CD4-positive, alpha-beta T cell treated with Interleukin-2 at 100 ng/mL for 4 hours (primary cell): ENCODE measurements at places on chromosomes 5 and 9.

DNA sequence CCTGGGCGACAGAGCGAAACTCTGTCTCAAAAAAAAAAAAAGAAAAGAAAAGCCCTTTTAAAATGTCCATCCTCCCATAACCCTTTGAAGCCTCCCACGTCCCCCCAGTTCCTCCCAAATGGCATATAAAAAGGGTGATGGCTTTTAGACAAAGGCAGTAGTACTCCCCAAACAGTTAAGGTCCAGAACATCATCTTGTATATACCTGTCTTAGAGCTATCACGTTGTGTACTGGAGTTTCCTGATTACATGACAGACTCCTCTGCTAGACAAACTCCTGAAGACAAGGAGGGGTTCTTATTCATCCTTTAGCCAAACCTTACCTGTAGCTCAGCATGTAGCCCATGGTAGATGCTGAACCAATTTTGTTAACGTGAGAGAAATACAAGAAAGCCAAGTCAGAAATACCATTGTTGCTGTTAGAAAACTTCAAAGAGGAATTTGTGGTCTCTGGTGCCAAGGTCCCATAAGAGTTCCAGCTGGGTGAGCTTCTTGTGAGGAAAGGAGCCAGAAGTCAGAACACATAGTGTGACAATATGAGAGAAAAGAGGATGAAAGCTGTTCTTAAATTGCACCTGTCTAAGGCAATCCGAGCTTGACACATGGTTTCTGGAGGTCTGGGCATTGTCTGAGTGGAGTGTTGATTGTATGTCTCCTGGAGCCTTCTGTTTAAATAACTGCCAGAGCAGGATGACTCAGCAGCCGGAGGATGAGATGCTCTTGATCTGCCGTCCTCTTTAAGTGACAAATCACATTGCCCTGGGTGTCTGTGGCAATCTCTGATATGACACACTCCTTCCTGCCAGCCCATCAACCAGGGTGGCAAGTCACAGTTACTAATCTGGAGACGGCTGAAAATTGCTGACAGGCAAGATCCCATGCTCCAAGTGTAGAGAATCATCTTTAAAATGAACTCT is 69.1 kb downstream of the ARRDC3 start:
- DNase-seq = peak; percentile 95

DNA sequence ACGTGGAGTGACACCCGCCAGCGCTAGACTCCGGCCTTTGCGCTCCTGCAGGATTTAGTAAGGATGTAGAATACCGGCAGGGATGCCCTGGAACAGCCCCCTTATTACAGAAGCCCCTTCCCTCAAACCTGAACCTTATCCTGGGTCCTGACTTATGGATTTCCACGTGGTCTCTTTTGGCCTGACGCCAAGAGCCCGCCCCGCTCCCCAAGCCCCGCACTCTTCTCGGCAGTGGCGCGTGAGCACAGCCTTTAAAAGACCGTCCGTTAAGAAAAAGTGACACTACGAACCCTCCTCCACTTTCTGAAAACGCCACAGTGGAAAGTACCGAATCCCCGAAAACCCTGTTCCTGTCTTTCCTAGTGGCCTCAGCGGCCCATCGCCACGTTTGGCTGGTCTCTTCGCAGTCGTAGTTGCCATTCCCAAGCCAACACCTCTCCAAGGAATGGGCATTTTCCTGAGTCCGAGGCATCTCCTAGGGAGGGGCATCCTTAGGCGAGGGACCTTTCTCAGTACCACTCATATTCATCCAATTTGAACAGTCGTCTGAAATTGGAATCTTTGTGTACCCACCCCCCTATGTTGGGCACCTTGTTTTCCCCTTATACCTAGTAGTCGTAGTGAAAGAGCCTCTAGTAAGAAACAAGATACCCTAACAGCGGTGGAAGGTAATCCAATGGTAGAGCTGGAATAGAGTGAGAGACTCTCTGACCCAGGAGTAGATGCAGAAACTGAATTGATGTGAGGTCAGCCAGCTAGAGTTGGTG is 732 bp upstream of the MCIDAS start:
- DNase-seq = no peak

DNA sequence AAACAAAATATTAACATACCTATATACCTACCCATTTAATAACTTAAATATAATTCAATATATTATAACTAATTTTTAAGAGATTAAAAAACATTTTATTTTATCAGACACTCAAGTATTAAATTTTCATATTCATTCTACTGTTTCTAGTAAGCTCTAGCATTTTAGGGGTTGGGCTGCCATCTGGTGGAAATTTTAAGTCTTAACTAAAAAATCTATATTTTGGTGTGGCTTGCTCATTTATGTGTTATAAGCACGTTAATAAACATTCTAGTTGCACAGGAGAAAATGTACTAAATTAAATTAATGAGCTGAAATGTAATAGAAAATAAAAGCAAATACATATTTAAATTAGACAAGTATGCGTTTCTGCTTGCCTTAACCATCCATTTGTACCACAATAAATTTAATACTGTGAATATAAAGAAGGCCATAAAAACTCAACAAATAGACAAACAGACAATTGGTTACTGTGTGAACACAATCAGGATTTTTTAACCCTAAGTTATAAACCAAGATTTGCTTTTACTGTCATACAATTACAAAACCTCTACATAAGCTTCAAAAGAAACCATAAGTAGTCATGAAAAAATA is 1728.3 kb upstream of the CDH9 start:
- no peak for DNase-seq

- DNase-seq = no peak
Measured at GRCh38 chr9:127183814-127184582, 61.6 kb upstream of the ANGPTL2 start.

- no peak for DNase-seq
Measured at GRCh38 chr9:88049677-88050307, 75.5 kb upstream of the CDK20 start.
